Naive thymus-derived CD4-positive, alpha-beta T cell (primary cell): ENCODE measurements at places on chromosomes 2 and 18. TPM values are rescaled to one million over a fixed set of nuclear protein-coding genes. Genes with fewer than 3 reads are reported as not detected.

- H3K27ac ChIP-seq: no peak overlapping the region
- no peak for DNase-seq
- no peaks in the 10 kb centered on the region for H3K27me3 ChIP-seq
- H3K4me3 ChIP-seq: no peak overlapping the region
- no peaks in the 10 kb centered on the region for H3K36me3 ChIP-seq
Measured at GRCh38 chr2:104793966-104794365, 59.9 kb upstream of the POU3F3 start.

GRCh38 chr2:178385595-178386148, 65.3 kb downstream of the PRKRA start:
- no peaks in the 10 kb centered on the region for H3K36me3 ChIP-seq
- DNase-seq: no peak
- H3K27me3 ChIP-seq: no peaks in the 10 kb centered on the region
- H3K4me1 ChIP-seq: no peaks in the 10 kb centered on the region
- no peak overlapping the region for H3K27ac ChIP-seq

DNA sequence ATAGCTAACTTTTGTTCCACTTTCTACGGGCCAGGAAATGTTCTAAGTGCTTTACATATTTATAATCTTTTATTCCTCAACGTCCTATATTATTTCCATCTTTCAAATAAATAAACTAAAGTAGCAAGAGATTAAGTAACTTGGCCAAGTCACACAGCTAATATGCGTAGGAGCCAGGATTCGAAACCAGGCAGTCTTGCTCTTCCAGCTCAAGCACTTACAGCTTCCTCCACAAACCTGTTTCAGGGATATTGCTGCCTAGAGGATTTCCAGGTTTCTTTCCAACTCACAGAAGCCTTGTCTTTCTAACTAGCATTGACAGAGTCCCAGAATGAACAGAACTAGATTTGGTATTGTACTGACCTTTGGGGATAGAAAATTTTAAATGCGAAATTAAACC, 102.5 kb downstream of the FIGN start:
- H3K4me3 ChIP-seq: no peak overlapping the region
- no peaks in the 10 kb centered on the region for H3K36me3 ChIP-seq
- no peaks in the 10 kb centered on the region for H3K27me3 ChIP-seq
- no peak for DNase-seq

DNA sequence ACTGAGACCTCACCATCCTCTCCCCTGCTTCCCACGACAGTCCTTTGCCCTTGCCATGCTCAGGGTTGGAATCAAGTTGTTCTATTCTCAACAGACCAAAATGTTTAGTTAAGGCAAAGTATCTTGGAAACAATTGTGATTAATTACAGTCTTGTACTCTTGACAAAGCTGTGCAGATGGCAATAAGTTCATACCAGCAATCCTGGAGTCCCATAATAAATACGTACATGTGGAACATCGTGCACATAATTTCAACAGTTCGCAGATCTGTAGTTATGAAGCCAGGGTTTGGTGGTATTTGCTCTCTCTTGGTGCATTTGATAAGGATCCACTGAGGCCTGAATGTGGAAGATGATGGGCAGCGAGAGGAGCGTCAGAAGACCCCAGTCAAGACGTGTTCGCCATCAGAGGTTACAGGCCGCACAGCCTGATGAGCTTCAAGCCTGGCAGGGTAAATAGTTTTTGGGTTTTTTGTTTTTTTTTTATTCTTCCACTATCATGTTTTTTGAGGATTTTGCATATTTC, 52.9 kb upstream of the EML6 start:
- no peak for DNase-seq
- no peak overlapping the region for H3K27ac ChIP-seq
- H3K4me3 ChIP-seq: no peak overlapping the region

DNA sequence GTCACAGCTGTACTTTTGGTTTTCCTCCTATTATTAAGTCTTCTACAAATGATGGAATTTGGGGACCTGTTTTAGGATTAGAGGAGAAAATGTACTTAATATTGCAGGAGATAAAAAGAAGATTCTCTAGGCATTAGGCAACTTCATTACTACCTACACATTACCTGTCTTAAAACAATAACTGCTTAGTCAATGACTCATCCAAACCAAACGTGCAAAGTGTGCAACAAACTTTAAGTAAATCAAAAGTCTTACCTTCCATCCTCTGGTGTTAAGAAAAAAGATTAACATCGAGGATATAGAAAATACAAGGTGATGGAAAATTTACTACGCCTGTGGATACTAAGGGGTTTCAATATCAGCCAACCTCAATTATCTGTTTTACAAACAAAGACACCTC, 285.3 kb upstream of the KYNU start:
- no peaks in the 10 kb centered on the region for H3K4me1 ChIP-seq
- H3K36me3 ChIP-seq: no peaks in the 10 kb centered on the region
- H3K27me3 ChIP-seq: no peaks in the 10 kb centered on the region
- no peak overlapping the region for H3K4me3 ChIP-seq

GRCh38 chr2:6212491-6212890, 520.3 kb downstream of the SOX11 start:
- no peaks in the 10 kb centered on the region for H3K36me3 ChIP-seq
- no peak overlapping the region for H3K27ac ChIP-seq
- H3K4me3 ChIP-seq: no peak overlapping the region
- DNase-seq: no peak
- H3K4me1 ChIP-seq: no peaks in the 10 kb centered on the region

DNA sequence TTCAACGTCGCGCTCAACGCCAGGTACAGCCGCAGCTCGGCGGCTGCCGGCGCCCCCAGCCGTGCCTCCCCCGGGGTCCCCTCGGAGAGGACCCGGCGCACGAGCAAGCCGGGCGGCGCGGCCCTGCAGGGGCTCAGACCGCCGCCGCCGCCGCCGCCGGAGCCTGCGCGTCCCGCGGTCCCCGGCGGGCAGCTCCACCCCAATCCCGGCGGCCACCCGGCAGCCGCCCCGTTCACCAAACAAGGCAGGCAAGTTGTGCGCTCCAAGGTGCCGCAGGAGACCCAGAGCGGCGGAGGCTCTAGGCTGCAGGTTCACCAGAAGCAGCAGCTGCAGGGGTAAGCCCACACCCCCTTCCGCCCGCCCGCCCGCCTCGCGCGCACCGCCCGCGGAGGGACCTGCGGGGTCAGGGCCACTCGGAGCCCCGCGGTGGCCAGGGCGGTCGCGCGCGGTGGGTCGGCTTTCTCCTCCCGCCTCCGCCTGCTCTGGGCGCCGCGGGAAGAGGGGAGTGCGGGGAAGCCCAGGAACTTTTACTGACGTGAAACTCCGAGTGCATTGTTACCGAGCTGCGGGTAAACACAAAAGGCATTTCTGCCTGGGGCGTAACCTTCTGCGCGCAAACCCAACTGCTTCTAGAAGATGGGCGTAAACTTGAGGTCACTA, 861 bp downstream of the LTBP1 start:
- peaks cover 3% of the 10 kb centered on the region for H3K27me3 ChIP-seq
- no peaks in the 10 kb centered on the region for H3K36me3 ChIP-seq
- no peaks in the 10 kb centered on the region for H3K4me1 ChIP-seq

GRCh38 chr2:226181909-226182308, 617.7 kb downstream of the IRS1 start:
- H3K27me3 ChIP-seq: no peaks in the 10 kb centered on the region
- no peaks in the 10 kb centered on the region for H3K4me1 ChIP-seq
- no peak overlapping the region for H3K27ac ChIP-seq
- no peak overlapping the region for H3K4me3 ChIP-seq
- no peak for DNase-seq
- no peaks in the 10 kb centered on the region for H3K36me3 ChIP-seq

DNA sequence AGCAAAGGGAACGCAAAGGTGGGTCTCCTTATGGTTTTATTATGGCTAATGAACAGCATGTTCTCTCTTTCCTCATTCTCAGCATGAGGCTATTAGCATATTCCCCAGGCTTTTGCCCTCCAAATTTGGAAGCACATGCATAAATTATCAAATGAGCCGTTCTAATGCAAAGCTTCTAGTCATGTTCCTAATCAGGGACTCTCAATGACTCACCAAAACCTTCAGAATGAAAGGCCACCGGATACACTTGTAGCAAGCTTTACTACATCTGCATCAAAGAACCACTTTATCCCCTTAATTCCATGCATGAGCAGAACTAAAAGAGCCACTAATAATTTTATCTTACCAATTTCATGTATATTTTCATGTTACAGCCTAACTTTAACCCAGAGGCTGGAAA, 310.5 kb downstream of the LRATD1 start:
- DNase-seq: no peak
- no peaks in the 10 kb centered on the region for H3K4me1 ChIP-seq
- no peaks in the 10 kb centered on the region for H3K36me3 ChIP-seq
- H3K4me3 ChIP-seq: no peak overlapping the region
- no peak overlapping the region for H3K27ac ChIP-seq

- H3K36me3 ChIP-seq: no peaks in the 10 kb centered on the region
- DNase-seq: no peak
- no peaks in the 10 kb centered on the region for H3K27me3 ChIP-seq
- no peaks in the 10 kb centered on the region for H3K4me1 ChIP-seq
- H3K27ac ChIP-seq: no peak overlapping the region
Measured at GRCh38 chr2:237128026-237128703, 42.5 kb downstream of the COPS8 start.

- DNase-seq: no peak
- no peak overlapping the region for H3K27ac ChIP-seq
- H3K27me3 ChIP-seq: no peaks in the 10 kb centered on the region
- no peak overlapping the region for H3K4me3 ChIP-seq
- H3K36me3 ChIP-seq: no peaks in the 10 kb centered on the region
Measured at GRCh38 chr2:9463698-9464034, 10.7 kb upstream of the IAH1 start.

GRCh38 chr18:7105268-7105667, 12.3 kb downstream of the LAMA1 start:
- no peaks in the 10 kb centered on the region for H3K27me3 ChIP-seq
- no peaks in the 10 kb centered on the region for H3K4me1 ChIP-seq
- no peak overlapping the region for H3K4me3 ChIP-seq
- DNase-seq: no peak
- no peak overlapping the region for H3K27ac ChIP-seq

DNA sequence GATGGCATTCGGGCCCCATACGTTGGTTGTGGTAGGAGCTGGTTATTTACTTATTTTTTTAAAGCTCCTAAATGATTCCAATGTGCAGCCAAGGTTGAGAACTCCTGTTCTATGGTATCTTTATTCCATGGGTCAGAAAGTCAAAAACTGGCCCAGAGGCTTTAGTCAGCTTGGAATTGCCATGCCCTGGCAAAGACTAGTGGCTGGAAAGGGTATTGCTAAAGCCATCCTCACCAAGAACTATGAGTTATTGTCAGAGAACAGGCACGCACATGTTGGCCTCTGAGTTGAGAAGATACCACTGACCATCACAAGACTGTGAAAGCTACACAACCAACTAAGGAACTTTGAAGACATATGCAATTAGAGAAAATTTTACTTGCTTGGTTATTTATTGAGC, 47.9 kb upstream of the ACMSD start:
- H3K36me3 ChIP-seq: no peaks in the 10 kb centered on the region
- no peak overlapping the region for H3K27ac ChIP-seq
- H3K27me3 ChIP-seq: no peaks in the 10 kb centered on the region
- no peak for DNase-seq
- no peak overlapping the region for H3K4me3 ChIP-seq

DNA sequence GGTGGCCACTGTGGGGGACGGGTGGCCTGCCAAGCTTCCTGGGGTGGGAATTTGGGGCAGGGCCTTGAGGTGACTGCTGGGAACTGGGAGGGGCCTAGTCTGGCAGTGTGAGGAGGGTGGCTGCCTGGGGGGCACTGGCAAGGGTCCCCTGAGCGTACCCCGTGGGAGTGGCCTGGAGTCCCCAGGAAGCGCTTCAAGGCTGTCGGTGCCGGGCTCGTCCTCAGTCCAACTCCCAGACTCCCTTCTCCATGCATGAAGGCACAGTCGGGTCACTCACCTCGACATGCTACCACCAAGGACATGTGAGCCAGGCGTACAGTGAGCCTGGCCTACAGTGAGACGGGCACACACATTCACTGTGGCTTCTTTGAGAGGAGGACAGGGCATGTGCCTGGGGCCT, 105.3 kb downstream of the SMIM21 start:
- no peaks in the 10 kb centered on the region for H3K27me3 ChIP-seq
- no peak for DNase-seq
- no peak overlapping the region for H3K27ac ChIP-seq
- H3K36me3 ChIP-seq: no peaks in the 10 kb centered on the region
- H3K4me1 ChIP-seq: no peaks in the 10 kb centered on the region

DNA sequence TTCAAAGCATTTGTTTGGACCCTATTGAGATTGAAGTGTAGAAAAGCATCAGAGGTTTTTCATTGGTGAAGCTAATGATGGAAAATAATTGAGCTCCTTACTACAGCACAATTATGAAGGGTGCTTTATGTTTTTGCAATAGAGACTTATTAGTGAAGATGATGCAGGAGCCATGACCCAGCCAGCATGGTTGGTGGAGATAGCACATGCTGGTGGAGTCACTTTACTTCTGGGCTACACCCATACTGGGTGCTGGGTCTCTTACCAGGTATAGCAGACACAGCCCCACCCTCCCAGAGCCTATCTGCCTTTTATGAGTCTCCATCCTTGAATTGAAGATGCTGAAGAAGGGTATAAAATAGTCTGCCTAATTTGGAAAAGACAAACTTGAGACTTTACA, 3.6 kb downstream of the ACP1 start:
- H3K27me3 ChIP-seq: no peaks in the 10 kb centered on the region
- peaks cover 21% of the 10 kb centered on the region for H3K4me1 ChIP-seq
- no peak overlapping the region for H3K27ac ChIP-seq
- H3K4me3 ChIP-seq: no peak overlapping the region
- DNase-seq: no peak

The TCF23 gene
- not detected for polyA plus RNA-seq

The CHRND gene
- not detected for polyA plus RNA-seq

The FAM210A gene
- polyA plus RNA-seq: 8.6 TPM

The ALPG gene
- not detected for polyA plus RNA-seq

The CRYBA2 gene
- polyA plus RNA-seq: not detected

The IWS1 gene
- polyA plus RNA-seq: 15.7 TPM

The IL1RL2 gene
- not detected for polyA plus RNA-seq
